Activated CD4-positive, alpha-beta memory T cell treated with anti-CD3 and anti-CD28 coated beads, Interleukin-2, amount 10 ng/mL, durations not matched to agents 7 days and 5 days (primary cell): ENCODE measurements at places on chromosomes 4 and X. TPM values are rescaled to one million over a fixed set of nuclear protein-coding genes. Genes with fewer than 3 reads are reported as not detected.

DNA sequence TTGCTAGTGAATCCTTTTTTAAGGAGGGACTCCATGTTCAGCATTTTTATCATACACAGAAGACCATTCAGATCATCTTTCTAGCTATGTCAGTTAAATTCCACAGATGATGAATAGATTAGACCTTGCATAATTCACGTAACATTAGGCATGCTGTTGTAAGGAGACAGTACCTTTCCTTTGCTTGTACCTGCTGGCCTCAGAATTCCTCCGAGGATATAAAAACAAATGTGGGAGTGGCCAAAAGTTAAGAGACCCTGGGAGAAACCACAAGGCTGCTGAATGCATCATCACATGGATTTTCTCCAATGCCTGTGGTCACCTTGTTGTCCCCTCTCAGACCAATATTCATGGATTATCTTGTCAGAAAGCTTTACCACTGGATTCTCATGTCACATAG lies 201.4 kb downstream of the MAGEB17 start:
- no peak overlapping the region for H3K27ac ChIP-seq
- no peak for DNase-seq
- H3K36me3 ChIP-seq, result no peaks in the 10 kb centered on the region
- H3K4me3 ChIP-seq, result no peak overlapping the region
- no peaks in the 10 kb centered on the region for H3K4me1 ChIP-seq

DNA sequence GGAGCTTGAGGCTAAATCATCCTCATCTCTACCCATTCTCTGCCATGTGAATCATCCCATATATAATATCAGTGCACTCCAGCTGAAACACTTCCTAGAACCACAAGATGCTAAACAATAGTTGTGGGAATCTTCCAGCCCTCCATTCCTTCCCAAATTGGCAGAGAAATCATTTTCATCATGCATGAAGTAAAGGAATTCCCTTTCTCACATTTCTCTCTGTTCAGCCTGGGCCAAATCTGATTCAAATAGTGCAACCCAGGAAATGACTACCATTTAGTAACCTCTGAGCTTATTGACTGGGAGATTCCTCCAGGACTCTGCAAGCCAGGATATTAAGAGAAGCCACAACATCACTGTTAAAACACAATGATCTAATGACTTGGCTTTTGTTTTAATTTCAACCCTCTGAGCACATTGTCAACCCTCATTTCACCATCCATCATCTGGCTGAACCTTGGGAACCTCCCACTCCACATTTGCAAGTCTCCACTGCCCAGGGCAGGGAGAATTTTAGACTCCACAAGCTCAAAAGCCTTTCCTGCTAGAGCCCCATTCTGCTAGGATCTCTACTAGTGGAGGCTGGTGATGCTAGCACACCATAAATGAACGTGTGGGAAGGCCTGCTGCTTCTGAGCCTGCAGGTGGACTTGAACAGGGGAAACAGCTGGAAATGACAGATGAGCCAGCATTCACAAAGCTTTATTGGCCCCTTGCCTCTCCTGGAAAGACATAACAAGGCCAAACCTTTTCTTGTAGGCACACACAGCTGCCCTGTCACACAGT lies 133.9 kb downstream of the TET2 start:
- H3K4me3 ChIP-seq, result no peak overlapping the region
- peaks cover 21% of the 10 kb centered on the region for H3K36me3 ChIP-seq
- H3K27me3 ChIP-seq, result no peaks in the 10 kb centered on the region
- no peaks in the 10 kb centered on the region for H3K4me1 ChIP-seq
- no peak overlapping the region for H3K27ac ChIP-seq

GRCh38 chr4:40281913-40282312 lies 53.2 kb upstream of the CHRNA9 start:
- H3K27me3 ChIP-seq, result no peaks in the 10 kb centered on the region
- H3K27ac ChIP-seq, result no peak overlapping the region
- no peak overlapping the region for H3K4me3 ChIP-seq
- no peak for DNase-seq
- peaks cover 27% of the 10 kb centered on the region for H3K4me1 ChIP-seq

UGT2B10 gene
- total RNA-seq, result not detected
